ENCODE measurements at places on chromosomes 2 and 18. TPM values are rescaled to one million over a fixed set of nuclear protein-coding genes. Genes with fewer than 3 reads are reported as not detected.

Gene MAIP1
- 48.2 TPM for total RNA-seq

Gene RNPEPL1
- total RNA-seq = 23.6 TPM

Gene TUBA3E
- 11.1 TPM for total RNA-seq

Gene PLEK
- total RNA-seq = not detected

Gene TMEM247
- not detected for total RNA-seq

Gene IL18RAP
- not detected for total RNA-seq

Gene SIX3
- not detected for total RNA-seq

Gene DSG2
- 30.0 TPM for total RNA-seq

Gene CCNT2
- 10.8 TPM for total RNA-seq

Gene PPP4R3B
- total RNA-seq = 37.9 TPM

GRCh38 chr2:17878281-17879136 is at the start of gene KCNS3:
Gene KCNS3 (plus strand): TSS chr2:17878667. CDS start chr2:17931009, 52,342 bp downstream.
- no peak for DNase-seq

DNA sequence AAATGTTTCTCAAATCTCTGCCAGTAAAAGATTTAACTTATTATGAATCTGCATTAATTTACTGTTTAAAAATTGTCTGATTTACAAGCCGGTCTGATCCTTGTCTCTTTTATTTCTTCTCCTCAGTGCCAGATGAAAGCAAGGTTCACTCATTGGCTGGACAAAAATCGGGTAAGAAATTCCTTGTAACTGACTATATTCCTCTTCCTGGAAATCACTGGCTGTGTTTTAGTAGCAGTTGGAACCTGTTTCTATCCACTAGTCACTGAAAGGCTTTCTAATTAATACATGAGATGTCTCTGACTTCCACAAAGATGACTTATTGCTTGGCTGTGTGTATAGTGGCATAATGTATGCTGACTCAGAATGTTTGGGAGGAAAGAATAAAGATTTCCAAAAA is 436.6 kb upstream of the NRP2 start:
- DNase-seq = peak; percentile 28

DNA sequence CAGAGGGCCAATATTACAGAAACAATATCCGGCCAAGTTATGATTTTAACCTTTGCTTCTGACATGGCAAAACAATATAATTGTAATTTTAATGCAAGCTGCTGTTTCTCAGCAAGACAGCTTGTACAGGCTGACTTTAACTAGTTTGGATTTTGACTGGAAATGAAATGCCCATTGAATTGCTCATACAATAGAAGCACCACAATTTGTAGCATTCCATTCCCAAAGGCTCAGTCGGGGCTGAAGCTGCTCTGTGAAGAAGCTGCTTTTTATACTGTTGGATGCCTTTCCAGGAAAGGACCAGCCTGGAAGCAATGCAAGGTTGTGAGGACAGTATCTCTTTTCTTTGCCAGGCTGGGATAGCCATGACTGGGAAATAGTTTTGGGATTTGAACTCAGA is 677.0 kb upstream of the FANCL start:
- DNase-seq = no peak

DNA sequence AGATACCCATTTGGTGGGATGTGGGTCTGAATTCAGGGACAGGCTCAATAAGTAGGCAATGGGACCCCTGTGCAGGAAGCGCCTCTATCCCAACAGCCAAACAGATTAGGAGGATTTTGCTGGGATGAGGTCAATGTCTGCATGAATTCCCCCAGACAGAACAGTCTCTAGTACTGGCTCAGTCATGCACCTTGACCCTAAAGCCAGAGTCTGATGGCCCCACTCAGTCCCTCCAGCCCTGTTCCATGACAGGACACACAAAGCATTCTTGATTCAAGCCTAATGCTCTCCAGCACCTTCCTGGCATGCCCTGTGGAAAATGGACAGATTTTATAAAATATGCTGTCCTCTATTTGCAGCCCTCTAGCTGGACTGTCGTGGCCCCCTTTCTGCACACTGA is 49.8 kb upstream of the RAB6D start:
- no peak for DNase-seq

DNA sequence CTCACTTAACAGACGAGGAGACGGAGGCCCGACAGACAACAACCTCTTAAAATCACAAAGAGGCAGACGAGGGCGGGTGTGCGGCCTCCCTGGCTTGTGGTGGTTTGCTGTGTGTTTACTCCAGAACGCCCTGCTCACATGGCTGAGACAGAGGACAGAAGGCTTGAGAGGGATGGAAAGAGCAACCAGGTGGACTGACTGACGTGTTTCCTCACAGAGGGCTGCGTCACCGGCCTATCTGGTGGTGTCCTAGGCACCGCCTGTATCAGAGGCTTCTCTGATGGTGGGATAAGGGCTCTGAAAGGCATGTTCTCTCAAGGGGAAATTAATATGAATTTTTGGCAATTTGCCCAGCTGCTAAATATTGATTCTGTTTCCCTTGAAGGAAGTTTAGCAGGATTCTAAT is 47.0 kb upstream of the RALBP1 start:
- DNase-seq = no peak

DNA sequence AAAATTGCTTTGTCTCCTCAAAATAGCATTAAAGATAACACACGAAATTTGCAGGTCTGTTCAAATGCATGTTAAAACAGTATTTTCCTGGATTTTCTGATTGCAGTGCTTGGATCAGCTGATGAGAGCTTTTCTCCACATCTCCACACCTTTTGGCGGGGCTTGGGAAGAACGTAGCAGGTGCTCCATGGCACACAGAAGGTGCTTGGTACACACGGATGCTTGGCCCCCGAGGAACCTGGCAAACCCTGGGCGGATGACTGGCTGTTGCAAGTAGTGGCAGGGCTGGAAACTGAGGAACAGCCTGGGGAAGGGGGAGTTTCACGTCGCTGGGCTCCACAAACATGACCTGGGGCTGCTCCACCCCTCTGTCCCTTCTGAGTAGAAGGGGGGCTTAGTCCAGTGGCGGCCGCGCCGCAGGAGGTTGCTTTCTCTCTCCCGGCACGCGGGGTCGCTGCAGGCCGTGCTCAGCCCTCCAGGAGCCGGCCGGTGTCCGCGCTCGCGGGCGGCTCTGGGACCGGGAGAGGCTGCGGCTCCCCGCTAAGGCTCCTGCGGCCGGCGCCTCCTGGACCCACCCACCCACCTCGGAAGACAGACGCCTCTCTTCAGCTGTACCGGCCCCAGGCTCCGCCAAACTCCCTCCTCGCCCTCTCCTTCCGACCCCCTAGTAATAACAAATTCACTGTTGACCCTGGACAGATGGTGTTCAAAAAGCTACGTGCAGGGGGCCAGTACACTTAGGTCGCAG is 69.3 kb downstream of the MARCO start:
- peak; percentile 34 for DNase-seq

- DNase-seq = no peak
Measured at GRCh38 chr2:60525899-60526298, 27.6 kb downstream of the BCL11A start.

GRCh38 chr18:25072205-25072604 is 279.8 kb downstream of the ZNF521 start:
- no peak for DNase-seq

GRCh38 chr18:35743916-35744315 is 162.4 kb downstream of the GALNT1 start:
- no peak for DNase-seq

DNA sequence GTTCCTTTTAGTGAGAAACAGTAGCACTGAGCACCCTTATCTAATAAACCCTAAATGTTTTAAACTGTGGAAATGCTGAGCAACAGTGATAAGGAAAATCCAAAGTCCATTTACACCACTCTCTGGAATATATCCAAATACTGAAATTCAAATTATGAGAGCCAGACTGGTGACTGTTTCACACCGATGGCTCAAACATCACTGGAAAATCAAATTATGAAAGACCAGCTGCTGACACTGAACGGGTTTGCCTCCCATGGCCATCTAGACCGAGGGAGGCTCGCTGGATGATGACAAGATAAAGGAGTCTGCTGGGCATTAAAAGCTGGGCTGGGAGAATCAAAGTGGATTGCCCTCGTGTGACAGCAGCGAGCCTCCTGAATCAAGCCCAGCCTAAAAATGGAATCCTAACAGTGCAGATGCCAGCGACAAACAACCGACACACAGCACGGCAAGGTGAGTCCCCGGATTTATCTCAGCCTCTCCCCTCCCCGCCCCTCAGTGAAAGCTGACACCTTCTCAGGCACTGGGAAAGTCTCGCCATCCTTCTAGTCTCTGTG is 30.3 kb downstream of the SERPINE2 start:
- DNase-seq = no peak

DNA sequence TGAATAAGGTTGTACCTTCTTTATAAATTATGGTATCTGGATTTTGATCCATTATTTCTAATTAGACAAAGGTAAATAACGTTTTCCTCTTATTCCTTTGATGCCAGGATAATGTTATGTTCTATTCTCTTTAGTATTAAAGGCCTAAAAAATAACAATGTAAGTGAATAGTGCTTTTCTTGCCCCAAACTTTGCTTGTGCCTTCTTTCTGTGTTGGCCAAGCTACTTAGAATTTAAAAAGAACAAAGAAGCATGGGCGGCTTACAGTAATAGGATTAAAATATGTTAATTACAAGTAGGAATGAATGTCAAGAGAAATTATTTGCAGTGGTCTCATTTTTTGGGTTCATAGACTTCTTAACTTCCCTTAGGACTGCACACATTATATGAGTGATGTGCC is 105.0 kb upstream of the FSIP2 start:
- no peak for DNase-seq

- no peak for DNase-seq
Measured at GRCh38 chr2:71757351-71757750, 304.0 kb downstream of the DYSF start.

DNA sequence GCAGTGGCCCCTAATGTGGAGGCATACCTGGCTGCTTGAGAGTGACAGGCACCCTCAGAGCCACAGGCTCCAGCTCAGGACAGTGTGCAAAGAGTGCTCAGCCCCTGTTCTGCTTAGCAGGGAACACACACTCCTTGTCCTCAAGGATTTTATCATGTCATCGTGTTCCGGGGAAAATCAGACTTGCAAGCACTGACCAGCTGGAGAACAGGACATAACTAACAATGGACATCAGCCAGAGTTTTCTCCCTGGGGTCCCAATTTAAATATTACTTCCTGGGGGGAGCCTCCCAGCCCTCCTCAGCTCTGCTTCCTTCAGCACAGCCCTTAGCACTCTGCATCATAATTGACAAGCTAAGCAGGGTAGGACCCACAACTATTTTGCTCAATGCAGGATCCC is 175.4 kb upstream of the ACAA2 start:
- DNase-seq = no peak

DNA sequence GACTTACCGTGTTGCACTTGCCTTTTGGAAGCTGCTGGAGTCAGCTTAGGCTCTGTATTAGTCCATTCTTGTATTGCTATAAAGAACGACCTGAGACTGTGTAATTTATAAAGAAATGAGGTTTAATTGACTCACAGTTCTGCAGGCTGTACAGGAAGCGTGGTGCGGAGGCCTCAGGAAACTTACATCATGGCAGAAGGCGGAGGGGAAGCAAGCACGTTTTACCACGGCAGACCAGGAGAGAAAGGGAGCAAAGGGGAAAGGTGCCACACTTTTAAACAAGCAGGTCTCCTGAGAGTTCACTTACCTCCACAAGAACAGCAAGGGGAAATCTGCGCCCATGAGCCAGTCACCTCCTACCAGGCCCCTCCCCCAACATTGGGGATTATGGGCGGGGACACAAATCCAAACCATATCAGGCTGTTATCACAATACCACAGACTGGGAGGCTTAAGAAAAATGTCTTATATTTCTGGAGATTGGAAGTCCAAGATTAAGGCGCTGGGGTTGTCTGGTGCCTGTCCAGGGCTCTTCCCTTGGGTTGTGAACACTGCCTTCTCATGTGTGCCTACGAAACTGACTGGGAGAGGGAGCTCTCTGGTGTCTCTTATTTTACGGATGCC is 3.6 kb upstream of the D2HGDH start:
- DNase-seq = no peak

DNA sequence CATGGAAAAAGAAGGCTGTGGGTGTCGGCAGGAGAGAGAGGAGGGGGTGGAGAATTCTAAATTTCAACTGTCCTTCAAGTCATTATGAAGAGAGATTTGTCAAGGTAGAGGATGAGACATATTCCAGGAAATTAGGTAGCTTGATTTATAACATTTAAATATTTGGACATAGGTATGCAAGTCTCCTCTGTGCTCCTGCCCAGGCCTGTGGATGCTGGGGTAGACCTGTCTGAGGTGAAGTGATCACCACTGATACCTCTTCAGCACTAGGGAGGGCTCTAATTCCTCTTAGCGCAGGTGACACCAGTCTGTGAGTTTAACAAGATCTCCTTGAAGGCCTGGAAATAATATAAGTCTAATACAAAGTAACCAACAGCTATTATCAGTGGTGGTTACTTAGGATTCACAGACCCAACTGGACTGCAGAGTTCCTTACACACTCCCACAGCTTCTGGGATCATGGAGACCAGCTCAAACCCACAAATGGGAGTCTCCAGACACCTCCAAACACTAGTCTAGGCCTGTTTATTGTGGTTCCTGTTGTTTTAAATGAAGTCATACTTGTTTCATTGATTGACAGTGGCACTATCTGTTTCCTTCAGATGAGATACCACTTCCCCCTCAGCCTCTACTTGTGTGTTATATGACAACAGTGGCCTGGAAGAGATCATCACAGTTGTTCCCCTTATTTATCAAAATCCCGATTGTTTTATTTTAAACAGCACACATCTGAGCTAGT is 104.1 kb upstream of the ITPRID2 start:
- DNase-seq = no peak

GRCh38 chr2:230447455-230448451 is 31.8 kb downstream of the SP100 start:
- no peak for DNase-seq

- DNase-seq = peak; percentile 83
Measured at GRCh38 chr2:58240670-58241545, at the start of gene FANCL. Gene FANCL (minus strand): TSS chr2:58241325. CDS start chr2:58241313, 12 bp downstream.

DNA sequence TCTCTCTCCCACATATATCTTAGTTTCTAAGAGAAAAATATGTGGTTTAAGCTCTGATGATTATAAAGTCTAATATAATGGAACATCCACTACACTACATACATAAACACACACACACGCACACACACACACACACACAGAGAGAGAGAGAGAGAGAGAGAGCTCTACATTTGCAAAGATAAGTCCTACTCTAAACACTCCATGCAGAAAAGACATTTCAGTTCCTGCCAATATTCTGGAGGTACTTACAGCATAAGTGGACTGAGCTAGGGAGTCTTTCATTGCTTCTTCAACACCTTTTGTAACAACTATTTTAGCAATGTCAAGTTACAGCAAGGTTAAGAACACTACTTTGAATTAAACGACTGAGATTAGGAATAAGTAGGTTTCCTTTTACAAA is 80.1 kb downstream of the FIGN start:
- DNase-seq = no peak

- DNase-seq = no peak
Measured at GRCh38 chr2:110900191-110900590, 167.8 kb downstream of the ACOXL start.

GRCh38 chr2:181126311-181126868 is 146.0 kb downstream of the UBE2E3 start:
- no peak for DNase-seq

GRCh38 chr18:9914334-9914583 is 443 bp downstream of the VAPA start:
- no peak for DNase-seq
